ENCODE measurements at places on chromosomes 3 and 15. TPM values are rescaled to one million over a fixed set of nuclear protein-coding genes. Genes with fewer than 3 reads are reported as not detected.

Gene MGA
- 74.5 TPM for total RNA-seq

Gene UBA5
- total RNA-seq, result 91.3 TPM

Gene AHSG
- total RNA-seq, result 0.23 TPM

Gene NMNAT3
- total RNA-seq, result 6.9 TPM

Gene IFRD2
- total RNA-seq, result 18.5 TPM

Gene PRRT3
- total RNA-seq, result 9.9 TPM

Gene UPK1B
- total RNA-seq, result not detected

Gene MUC4
- total RNA-seq, result 0.46 TPM

Gene ABHD5
- total RNA-seq, result 32.5 TPM

Gene SOX14
- 1.4 TPM for total RNA-seq

Gene MESP2
- total RNA-seq, result 0.92 TPM

Gene GNB4
- 110 TPM for total RNA-seq

Gene ATP13A3
- 120 TPM for total RNA-seq

Gene ACTRT3
- 9.2 TPM for total RNA-seq

Gene CLDN11
- total RNA-seq, result 18.2 TPM

Gene INSYN1
- 36.0 TPM for total RNA-seq

Gene LRTM1
- total RNA-seq, result not detected

Gene ADAMTS9
- total RNA-seq, result 8.5 TPM

Gene SHF
- total RNA-seq, result 32.5 TPM

Gene GPR171
- not detected for total RNA-seq

Gene RPL39L
- 14.5 TPM for total RNA-seq

Gene WDR93
- total RNA-seq, result 2.1 TPM

Gene ECE2
- 18.7 TPM for total RNA-seq

Gene CFAP100
- total RNA-seq, result 6.5 TPM

Gene OR5K2
- not detected for total RNA-seq

Gene TMEM266
- 12.5 TPM for total RNA-seq

Gene SLC28A2
- total RNA-seq, result not detected

Gene CCDC39
- total RNA-seq, result 3.9 TPM

Gene CHRNA5
- 7.6 TPM for total RNA-seq

Gene GPR62
- 0.46 TPM for total RNA-seq

Gene TPRG1
- 4.4 TPM for total RNA-seq

Gene SKOR1
- 0.69 TPM for total RNA-seq

Gene ANKRD34C
- 0.92 TPM for total RNA-seq

Gene TLR9
- under 0.01 TPM for total RNA-seq

Gene RBPMS2
- total RNA-seq, result 0.46 TPM

Gene SI
- under 0.01 TPM for total RNA-seq

Gene TERC
- 71.0 TPM for total RNA-seq

Gene PLAAT1
- total RNA-seq, result 13.6 TPM

Gene KNL1
- 12.0 TPM for total RNA-seq

Gene LRRIQ4
- total RNA-seq, result 1.6 TPM

Gene IVD
- 37.1 TPM for total RNA-seq

Gene C3orf49
- not detected for total RNA-seq

Gene VWA5B2
- 3.9 TPM for total RNA-seq

Gene KLHL6
- 1.4 TPM for total RNA-seq

Gene KBTBD12
- 1.8 TPM for total RNA-seq

Gene SLC12A1
- 5.8 TPM for total RNA-seq

Gene GOLGA8J
- 0.23 TPM for total RNA-seq

Gene CAMK2N2
- 15.0 TPM for total RNA-seq

Gene ROBO2
- 411 TPM for total RNA-seq

Gene ZNF80
- total RNA-seq, result 0.23 TPM

Measured in diencephalon (tissue), 1 donor.